ENCODE measurements at places on chromosomes 12 and 14. TPM values are rescaled to one million over a fixed set of nuclear protein-coding genes. Genes with fewer than 3 reads are reported as not detected.

Gene GSG1
- not detected for total RNA-seq

Gene CNTN1
- total RNA-seq, result not detected

Gene FGD6
- 6.6 TPM for total RNA-seq

Gene LRRIQ1
- total RNA-seq, result 3.2 TPM

Gene FAM177A1
- 42.3 TPM for total RNA-seq

Gene PRKD1
- total RNA-seq, result 5.1 TPM

Gene LGR5
- not detected for total RNA-seq

Gene LYZ
- total RNA-seq, result not detected

Gene DEGS2
- 1.5 TPM for total RNA-seq

Gene RHEBL1
- 4.3 TPM for total RNA-seq

Gene BIN2
- not detected for total RNA-seq

Gene OSBPL8
- total RNA-seq, result 56.1 TPM

Gene CEP170B
- 6.7 TPM for total RNA-seq

Gene MANSC1
- 5.1 TPM for total RNA-seq

Gene TRIM9
- total RNA-seq, result 2.3 TPM

Measured in Caki2 (cell line).